ENCODE measurements at places on chromosomes 12 and 14.

GRCh38 chr12:16955083-16955657 lies 349.2 kb upstream of the LMO3 start:
- no peak for DNase-seq

GRCh38 chr14:63922696-63923421 lies 70.1 kb downstream of the SYNE2 start:
- DNase-seq: no peak

- no peak for DNase-seq
These were observed 1207.3 kb downstream of the SLC16A7 start for GRCh38 chr12:60803147-60803546.

GRCh38 chr12:67367843-67368242 lies 98.7 kb downstream of the CAND1 start:
- no peak for DNase-seq

DNA sequence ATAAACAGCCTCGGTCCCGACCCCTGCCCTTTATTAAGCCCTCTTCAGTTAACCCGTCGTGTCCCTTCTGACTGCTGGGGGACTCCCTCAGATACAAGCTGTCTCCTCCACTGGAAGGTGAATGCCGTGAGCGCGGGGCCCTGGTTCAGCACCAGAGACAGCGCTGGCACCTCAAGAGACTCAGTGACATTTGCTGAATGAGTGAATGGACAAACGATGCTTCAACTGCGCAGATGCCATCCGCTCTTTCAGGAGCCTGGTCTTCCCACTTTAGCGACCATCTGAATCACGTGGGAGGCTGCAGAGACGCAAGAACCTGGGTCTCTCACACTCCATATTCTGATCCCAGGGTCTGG lies 92.6 kb upstream of the SFSWAP start:
- DNase-seq: no peak

- no peak for DNase-seq
These were observed 37.2 kb downstream of the CRADD start for GRCh38 chr12:93714382-93714781.

DNA sequence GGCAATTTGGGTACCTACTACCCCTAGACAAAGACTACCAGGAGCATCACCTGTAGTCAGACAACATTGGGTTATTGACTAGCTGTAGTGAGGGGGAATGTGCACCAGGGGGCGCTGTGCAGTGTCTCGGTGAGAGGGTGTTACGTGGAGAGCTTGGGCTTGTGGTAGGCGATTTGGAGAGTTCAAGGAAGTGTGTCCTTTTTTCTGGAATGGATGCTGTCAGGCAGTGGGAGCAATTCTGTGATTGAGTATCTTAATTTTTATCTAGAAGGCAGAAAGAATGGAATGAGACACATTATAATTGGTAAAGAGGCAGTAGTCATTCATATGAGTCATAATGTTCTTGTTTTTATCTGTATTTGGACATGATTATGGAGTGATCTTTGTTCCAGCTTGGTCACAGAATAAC lies 187.7 kb downstream of the GALC start:
- peak; percentile 5 for DNase-seq

DNA sequence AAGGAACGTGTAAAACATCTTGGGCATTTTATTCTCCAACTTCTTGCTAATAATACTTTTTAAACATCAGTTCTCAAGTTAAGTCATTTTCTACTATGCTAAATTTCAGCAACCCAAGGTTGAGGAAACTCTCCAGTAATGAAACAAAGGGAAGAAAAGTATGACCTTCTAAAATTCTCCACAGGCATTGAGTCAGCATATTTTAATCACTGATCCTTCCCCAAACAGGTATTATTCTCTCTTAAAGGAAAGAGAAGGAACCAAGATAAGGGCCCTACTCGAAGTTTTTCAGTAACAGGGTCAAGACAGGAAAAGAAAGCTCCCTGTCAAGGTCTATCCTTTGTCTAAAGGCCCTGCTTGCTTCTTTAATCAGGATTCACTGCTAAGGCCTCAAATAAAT lies 3.0 kb downstream of the KICS2 start:
- no peak for DNase-seq

DNA sequence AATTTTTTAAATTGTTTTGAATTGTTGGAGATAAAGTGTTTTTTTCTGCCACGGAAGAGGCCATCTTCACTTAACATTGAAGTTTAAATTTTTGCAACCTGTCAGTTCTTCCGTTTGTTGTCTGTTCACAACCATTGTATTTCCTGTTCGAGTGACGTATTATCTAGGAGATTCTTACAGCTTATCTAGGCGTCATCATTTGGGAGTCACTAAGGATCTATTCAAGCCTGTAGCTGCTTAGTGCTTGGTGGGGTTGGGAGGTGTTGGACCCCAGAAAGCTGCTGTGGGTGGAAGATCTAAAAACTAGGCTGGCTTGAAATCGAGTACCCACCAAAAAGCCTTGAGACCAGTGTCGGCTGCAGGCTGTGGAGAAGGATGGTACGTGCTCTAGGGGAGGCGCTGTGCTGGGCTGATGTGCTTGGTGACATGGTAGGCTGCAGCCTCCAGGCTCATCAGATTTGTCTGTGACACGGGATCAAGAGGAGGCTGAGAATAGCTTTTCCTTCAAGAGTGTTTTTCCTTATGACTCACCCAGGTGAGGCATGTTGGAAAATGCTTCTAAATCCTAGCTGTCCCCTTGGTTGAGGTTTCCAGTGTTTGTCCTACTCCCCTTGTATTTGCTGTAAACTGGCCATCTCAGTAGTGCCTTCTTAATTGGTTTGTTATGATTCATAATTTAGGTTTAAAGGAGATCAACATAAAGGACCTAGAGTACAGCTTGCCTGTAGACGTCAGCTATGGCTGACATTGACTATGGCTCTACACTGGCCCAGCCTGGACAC lies 57.8 kb downstream of the ATG14 start:
- no peak for DNase-seq

DNA sequence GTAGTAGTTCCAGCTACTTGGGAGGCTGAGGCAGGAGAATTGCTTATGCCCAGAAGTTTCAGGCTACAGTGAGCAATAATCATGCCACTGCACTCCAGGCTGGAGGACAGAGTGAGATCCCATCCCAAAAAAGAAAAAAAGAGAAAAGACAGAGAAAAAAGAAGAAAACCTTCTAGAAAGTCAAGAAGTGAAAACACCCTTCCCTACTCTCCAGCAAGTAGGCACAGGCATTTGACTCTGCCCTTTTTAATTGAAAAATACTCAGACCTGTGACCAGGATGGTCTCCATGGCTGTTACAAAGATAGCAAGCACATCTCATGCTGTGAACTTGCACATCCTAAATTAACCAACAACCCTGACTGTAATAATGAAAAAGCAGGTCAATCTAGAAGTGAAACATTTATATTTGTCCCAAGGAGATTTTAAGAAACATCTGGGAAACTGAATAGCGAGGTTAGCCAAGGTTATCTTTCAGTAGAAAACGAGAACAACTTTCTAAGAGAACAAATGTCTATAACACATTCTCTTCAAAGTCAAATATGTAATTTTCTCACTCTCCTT lies 2.0 kb downstream of the TMTC1 start:
- DNase-seq: no peak

DNA sequence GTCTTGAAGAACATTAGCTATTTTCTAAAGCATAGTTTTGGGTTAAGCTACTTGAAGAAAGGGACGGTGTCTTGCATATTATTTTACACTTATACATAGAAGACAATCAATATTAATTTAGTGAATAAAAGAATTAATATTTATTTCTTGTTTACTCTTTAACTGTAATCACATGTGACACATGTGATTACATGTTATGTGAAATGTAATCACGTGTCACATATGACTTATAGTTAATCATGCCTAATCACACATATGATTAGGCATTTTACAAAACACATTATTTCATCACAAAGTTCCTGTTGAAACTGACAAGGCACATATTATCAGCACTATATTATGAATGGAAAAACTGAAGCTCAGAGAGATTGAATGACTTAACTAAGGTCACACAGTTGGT lies 4.8 kb downstream of the PAH start:
- DNase-seq: no peak

- no peak for DNase-seq
These were observed 7.4 kb downstream of the INHBC start for GRCh38 chr12:57441846-57442427.

DNA sequence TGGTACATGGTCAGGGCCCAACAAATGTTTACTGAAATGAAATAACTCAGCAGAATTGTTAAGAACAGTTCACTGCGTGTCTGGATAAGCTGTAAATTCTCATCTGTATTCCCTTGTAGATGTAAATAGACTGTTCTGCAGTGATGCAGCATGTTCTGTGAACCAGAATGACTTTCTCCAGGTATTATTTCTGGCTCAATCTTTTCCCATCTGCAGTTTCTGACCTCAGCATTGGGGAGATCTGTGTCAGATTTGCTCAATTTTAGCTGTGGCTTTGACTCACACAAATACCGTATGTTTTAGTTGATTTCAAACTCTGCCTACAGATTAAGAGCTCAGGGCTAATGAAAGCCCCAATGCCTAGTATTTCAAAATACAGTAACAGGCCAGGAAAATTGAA lies 49.2 kb upstream of the DICER1 start:
- no peak for DNase-seq

- no peak for DNase-seq
These were observed 40.6 kb downstream of the IGF1 start for GRCh38 chr12:102439426-102440405.

DNA sequence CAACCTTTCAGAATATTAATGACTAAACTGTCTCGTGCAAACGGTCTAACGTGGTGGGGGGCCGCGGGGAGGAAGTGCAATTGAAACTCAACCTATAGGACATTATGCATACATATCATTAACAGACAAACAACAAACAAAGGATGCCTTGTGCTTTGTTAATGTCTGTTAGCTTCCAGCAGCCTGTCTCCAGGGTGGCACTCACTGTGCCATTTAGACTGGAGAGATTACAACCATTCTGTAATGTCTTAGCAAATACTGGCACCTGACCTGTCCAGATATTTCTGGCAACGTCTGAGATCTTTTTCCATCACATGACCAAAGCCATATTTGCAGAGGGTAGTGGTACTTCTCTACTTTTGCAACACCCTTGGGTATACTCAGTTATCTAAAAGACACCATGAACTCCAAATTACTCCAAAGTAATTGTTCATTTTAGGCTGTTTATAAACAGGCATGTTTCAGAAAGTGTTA lies 11.6 kb downstream of the BHLHE41 start:
- no peak for DNase-seq

DNA sequence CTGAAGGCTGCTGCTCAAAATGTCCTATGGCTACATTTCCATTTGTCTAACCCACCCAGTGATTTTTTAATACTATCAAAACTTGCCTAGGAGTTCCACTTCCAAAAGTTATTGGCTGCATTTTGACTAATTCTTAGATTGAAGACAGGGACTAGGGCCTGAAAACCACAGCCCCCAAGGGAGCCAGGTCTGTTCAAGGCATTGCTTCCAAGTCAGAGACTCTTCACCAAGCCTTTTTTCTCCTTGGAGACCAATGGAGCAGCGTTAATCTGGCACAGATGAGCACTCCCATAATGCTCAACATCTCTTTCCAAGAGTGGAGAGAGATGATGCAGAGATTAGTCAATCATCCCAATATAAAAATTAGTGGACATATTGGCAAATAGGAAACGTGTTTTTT lies 112.5 kb upstream of the HIF1A start:
- no peak for DNase-seq

DNA sequence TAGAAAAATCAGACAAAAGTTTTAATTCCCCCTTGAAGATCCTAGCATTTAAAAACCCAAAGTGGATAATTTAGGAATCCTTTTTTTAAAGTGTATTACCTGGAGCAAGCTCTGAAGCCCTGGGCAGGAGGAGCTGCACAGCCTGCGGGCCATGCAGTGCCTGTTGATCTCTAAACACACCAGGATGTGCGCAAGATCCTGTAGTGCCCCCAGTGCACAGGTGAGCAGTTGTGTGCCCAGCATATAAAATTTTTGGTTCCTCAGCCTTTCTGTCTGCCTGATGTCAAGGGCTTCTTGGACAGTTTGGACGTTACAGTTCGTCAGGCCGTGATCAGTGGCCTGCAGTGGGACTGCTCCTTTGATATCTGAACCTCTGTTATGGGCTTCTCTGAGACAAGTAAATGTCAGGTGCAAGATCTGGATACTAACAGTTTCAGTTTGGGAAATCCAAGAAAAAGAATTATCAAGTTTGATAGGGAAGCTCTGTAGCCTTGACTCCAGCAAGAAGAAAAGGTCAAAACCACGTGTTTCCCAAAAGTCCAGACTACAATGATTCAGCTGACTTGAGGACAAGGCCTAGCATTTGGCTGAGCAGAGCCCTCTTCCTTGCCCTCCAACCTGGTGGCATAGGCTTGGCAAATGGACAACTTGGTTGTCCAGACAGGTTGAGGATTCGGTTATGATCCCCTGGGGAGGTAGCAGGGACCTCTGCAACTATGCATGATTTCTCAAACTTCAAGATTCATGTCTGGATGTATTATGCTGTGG lies 1.0 kb downstream of the ATXN7L3B start:
- peak; percentile 8 for DNase-seq

DNA sequence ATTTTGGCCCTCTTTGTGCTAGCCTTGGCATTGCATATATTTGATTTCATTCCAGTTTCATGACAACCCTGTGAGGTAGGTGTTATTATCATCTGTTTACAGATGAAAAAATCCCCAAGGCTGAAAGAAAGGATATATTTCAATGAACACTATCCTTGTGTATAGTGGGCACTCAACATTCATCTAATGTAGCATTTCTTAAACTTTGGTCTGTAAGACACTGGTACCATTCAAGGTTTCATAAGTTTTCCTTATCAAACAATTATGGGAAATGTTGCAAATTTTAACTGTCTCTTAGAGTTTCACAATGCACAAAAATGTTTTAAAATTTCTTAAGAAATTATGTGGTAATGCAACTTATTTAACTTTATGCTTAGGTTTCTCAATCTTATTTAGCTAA lies 44.3 kb downstream of the ATP23 start:
- no peak for DNase-seq

GRCh38 chr12:122159882-122160281 lies 14.1 kb downstream of the IL31 start:
- DNase-seq: no peak

DNA sequence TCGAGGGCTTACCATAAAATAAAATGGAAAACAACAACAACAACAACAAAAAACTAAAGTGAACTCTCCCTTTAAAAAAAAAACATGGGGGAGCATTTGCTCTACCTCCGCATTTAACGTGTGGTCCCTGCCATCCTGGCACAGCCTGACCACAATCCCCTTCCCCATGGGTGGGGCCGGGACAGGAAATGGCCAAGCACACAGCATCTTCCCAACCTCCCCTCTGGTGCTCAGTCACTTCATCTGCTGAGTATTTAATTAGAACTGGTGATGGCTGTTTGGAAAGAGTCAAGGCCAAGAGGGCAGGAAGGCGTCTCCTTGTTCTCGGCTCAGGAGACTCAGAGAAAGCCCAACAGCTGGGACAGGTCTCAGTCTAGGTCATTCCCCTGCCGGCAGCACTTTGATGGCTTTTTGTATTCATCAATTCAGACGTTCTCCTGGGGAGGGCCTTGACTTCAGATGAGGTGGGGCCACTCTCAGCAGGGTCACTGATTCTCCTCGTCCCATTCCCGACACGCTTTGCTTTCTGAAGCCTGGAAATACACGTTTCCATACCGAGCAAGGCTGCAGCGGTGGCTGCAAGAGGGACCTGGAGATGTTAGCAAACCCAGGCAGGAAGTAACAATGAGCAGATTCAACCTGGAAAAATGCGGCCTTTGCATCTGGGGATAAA lies 44.4 kb downstream of the ANO2 start:
- DNase-seq: no peak

GRCh38 chr12:12979731-12980259 lies 20.3 kb downstream of the HEBP1 start:
- DNase-seq: no peak

GRCh38 chr14:69260861-69261564 lies 1.1 kb downstream of the GALNT16 start:
- DNase-seq: peak; percentile 40

All from COR-L47 (cell line).